Lung (tissue), 17 donors: ENCODE measurements at places on chromosomes 6 and 20. TPM values are rescaled to one million over a fixed set of nuclear protein-coding genes. Genes with fewer than 3 reads are reported as not detected.

- no peak for DNase-seq
These were observed 72.8 kb downstream of the RPS12 start for GRCh38 chr6:132887204-132887603.

- DNase-seq: no peak
These were observed 105.9 kb downstream of the ADGRB3 start for GRCh38 chr6:68740828-68741500.

GRCh38 chr20:57425150-57426013 lies 34.2 kb downstream of the RBM38 start:
- DNase-seq: no peak

DNA sequence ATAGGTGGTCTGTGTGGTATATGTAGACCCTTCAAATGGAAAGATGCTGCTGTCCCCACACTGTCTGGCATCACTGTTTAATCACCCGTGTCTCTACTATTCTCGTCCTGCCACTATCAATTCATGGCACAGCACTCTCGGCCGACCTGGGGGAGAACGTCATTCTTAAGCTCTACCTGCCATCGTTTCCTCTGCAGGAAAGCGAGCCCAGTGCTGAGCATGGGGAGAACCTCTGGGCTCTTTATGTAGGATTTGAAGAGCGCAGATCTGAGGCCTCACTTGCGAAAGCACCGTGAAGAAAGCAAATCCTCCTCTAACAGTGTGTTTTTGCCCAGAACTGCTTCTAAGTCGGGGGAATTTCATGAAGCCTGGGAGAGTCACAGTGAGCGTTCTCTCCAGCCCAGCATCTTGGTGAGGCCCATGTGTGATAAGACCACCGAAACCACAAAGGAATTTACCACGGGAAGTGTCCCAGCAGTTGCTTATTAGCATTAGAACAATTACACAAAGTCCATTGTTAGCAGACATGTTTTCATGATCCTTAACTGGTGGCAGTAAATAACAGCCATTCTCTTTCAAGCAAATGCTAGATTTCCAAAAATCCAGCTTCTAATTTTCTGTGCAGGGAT lies 124.3 kb downstream of the SCML4 start:
- no peak for DNase-seq

GRCh38 chr6:3296537-3296936 lies 37.8 kb downstream of the PSMG4 start:
- no peak for DNase-seq

GRCh38 chr6:148599967-148600426 lies 146.8 kb upstream of the UST start:
- no peak for DNase-seq

- no peak for DNase-seq
These were observed 69.0 kb downstream of the WDR27 start for GRCh38 chr6:169632841-169633240.

- DNase-seq: no peak
These were observed 463 bp downstream of the RPS21 start for GRCh38 chr20:62387219-62387913.

GRCh38 chr6:167925026-167925425 lies 72.4 kb upstream of the KIF25 start:
- no peak for DNase-seq

DNA sequence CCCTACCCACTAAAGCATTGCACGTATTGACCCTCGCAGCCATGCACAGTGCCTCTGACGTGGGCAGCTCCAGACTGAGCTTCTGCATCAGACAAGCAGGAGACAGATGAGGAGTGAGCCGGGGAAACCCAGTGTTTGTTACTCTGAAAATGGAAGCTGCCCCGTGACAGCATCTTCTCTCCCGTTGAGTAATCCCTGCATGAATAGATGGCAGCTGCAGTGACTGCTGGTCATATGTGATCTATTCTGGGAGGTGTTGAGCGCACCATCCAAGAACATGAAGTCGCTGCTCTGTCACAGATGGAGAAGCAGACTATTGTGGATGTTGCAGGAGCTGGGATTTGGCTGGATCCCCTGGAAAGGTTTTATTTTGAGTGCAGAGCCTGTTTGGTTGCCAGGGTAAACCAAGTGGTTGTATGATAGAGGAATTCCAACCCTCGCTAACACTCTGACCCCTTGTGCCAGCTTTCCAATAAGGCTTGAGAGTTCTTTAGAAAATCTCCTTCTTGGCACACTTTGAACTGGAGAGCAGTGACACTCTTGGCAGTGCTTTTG lies 242.2 kb downstream of the NRN1 start:
- peak; percentile 53 for DNase-seq

GRCh38 chr6:79841577-79842375 lies 105.6 kb downstream of the ELOVL4 start:
- no peak for DNase-seq

- DNase-seq: no peak
These were observed 7.0 kb downstream of the SLC22A23 start for GRCh38 chr6:3449750-3450305.

DNA sequence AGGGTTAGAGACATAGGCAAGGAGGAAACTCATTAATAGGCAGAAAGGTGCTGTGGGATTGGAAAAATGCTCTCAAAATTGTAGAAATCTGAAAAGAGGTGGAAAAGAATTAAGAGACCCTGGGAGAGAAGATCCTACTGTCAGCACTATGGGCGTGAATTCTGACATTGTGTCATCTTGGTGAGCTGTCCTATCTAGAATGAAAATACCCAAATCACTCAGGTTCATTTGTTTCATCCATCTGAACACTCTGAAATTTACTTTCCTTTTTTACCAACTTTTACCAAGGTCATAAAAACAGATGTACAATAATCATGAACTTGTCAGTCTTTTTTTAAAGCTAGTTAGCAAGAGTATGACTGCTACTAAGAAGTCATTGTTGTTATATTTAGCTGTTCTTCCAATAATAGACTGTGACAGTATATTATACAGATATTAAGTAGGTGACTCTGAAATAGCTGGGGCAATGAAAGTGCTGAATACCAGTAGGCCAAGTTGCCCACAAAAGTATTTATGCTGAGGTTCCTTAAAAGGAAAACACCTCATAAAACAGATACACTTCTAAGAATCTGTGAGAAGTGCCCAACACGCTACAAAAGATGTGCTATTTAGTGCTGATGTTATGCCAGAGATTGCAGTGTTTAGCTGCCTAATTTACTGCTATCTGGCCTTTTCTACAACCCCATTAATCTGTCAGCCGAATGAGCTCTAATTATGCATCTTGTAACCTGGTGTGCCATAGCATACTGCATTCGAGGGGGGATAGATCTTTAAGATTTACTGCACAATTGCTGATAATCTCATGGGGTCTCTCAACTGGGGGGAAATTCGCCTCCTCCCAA lies 217.5 kb upstream of the SUPT3H start:
- peak; percentile 50 for DNase-seq

DNA sequence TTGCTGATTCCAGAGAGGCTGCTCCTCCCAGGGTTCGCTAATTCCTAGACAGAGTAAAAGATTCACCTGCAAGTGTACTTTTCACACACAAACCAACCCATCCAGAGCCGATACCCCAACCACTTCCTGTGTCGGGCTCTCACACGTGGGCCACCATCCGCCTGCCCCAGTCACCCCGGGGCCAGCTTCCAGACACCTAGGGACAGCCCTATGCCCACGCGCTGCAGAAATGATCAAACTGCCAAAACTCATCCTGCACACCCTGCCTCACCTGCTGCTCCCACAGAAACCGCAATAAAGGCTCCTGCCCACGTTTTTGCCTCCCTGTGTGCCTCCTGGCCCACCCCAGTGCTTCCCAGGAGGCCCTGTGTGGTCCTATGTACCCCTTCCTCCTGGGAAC lies 59.5 kb downstream of the PSMG4 start:
- DNase-seq: no peak

- DNase-seq: no peak
These were observed 1.5 kb downstream of the PYGB start for GRCh38 chr20:25249198-25249931.

DNA sequence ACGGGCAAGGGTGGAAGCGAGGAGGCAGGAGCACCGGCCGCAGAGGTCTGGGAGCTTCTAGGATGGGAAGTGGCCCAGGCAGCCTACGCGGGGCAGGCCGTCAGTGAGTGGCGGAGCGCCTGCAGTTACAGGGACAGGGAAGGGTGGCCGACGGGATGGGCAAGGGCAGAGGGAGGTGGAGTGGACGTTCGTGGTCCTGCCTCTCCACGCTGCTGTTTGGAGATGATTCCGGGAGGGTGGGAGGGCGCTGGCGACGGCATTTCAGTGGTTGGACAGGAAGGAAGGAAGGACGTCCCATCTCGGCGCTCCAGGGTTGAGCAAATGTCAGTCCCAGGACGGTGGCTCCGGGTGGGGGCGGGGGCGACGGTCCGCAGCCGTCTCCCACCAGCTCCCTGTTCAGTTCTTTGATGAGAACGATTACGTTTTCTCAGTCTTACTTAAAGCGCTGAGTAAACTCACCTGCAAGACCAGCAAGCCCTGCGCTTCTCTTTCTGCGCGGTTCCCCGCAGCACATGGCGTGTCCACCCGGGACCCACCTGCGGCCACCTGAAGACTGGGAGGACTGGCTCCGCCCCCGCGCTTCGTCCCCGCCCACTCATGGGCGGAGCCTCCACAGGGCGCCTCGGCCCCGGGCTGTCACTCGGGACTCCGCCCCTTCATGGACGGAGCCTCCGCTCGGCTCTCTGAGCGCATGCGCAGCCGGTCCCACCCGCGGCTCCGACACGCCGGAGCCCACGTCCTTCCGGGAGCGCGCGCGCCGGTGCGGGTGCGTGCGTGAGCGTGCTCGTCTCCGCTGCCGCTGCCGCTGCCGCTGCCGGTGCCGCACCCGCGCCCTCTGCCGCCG lies at the start of gene DNAJC5:
Gene DNAJC5, plus strand, starts transcription at position 769 of the 844 bp plus-strand sequence. CDS start 33,220 bp downstream, outside the sequence.
- peak; percentile 94 for DNase-seq

GRCh38 chr6:137261361-137261760 lies 42.2 kb upstream of the IFNGR1 start:
- peak; percentile 73 for DNase-seq

GRCh38 chr6:8678466-8678865 lies 243.1 kb upstream of the SLC35B3 start:
- no peak for DNase-seq

GRCh38 chr20:63567386-63568169 lies 6.5 kb downstream of the HELZ2 start:
- DNase-seq: no peak

DNA sequence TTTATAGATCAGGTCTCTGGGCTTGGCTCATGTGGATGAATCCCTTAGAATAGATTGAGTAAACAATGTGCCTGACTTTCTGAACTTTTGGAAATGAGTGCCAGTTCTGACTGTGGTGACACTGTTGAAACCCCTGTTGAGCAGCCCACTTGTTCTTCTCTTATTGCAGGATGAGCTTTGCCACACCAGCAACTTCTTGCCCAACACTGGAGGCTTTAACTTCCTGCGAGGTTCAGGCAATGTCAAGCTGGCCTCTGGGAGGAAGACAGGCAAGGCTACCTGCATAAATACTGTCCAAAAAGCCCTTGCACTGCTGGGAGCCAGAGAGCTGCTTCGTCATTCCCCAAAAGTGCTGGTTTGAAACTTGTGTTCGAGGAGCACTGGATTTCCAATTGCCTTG lies 32.8 kb upstream of the SMIM8 start:
- DNase-seq: no peak

- no peak for DNase-seq
These were observed 23.0 kb upstream of the FKBP1A start for GRCh38 chr20:1415667-1416468.

DNA sequence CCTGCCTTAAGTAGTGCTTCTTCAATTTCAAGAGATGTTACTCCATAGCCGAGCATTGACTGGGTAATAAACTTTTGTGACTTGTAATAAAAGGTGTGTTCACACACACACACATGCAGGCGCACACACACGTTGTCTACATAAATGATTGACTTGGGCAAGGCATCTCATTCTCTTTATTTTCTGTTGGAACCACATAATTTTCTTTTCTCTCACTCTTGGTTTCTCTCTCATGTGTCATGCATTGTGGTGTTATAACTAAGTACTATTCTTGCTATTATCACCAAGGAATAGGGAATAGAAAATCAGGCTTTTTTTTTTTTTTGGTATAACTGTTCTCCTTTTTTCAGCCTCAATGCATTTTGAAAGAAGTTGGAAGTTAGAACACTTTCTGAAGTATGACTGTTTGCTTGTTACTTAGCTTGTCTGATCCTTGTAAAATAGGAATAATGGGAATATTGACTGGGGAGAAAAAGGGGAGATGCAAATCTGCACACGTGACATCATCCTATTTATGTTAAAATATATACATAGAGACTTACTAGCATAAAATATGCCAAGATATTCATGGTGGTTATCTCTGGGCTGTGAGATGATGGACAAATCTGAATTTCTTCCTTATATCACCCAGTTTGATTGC lies 26.1 kb upstream of the CD83 start:
- no peak for DNase-seq

- no peak for DNase-seq
These were observed 32.5 kb upstream of the MEI4 start for GRCh38 chr6:77620278-77620882.

DNA sequence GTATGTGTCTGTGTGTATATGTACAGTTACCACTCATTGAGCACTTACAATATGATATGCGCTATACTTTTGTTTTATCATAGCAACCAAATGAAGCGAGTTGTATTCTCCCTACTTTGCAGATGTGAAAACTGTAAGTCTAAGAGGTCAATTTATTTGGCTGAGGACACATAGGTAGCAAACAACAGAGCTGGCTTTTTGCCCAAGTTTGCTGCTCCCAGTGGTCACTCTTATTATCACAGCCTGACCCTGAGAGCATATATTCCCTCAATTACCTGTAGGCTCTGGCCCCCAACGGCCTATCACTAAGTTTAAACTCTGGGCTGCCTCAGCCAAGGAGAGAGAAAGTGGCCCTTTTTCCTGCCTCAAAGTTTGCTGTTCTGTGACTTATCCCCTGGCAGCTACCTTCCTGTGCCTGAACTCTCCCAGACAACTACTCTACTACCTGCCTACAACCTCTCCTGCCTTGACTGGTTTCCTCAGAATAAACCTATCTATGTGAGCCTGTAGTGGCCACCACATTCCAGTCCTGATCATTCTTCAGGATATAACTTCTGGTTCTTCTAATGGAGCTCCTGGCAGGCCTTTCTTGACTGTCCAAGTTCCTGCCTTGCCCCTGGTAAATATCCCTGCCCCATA lies 221.8 kb downstream of the FRK start:
- DNase-seq: no peak

DNA sequence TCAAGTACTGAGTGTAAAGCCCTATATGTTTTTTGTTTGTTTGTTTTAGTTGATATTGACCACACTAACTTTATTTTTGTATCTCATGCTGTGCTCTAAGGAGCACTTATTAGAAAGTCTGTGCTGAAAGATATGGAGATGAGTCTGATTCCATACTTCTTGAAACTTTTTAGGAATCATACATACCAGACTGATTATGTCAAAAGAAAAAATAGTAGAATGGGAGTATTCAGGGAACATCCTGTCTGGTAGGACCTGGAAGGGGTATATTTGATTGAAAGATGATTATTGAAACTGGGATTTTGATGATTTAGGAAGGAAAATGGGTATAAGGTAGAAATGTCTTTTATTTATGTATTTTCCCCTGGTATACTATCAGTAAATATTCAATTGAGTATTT lies 111.4 kb downstream of the QKI start:
- no peak for DNase-seq

RSPH9 gene
- total RNA-seq: 6.4 TPM

GJA10 gene
- not detected for total RNA-seq

PBOV1 gene
- total RNA-seq: not detected

TUBB2A gene
- total RNA-seq: 19.7 TPM

TAGAP gene
- 8.9 TPM for total RNA-seq

SUMO4 gene
- total RNA-seq: 12.9 TPM

OOEP gene
- total RNA-seq: 0.98 TPM

SIRPG gene
- 1.8 TPM for total RNA-seq

PAX1 gene
- total RNA-seq: 0.14 TPM

SEL1L2 gene
- total RNA-seq: not detected

MYT1 gene
- total RNA-seq: not detected

SRSF6 gene
- 102 TPM for total RNA-seq

FAM162B gene
- total RNA-seq: 64.4 TPM
